CD4-positive, alpha-beta T cell treated with Interleukin-17A for 1 hour (primary cell): ENCODE measurements at places on chromosomes 3 and 15.

GRCh38 chr15:59266028-59266427 lies 59.4 kb downstream of the LDHAL6B start:
- DNase-seq: no peak

DNA sequence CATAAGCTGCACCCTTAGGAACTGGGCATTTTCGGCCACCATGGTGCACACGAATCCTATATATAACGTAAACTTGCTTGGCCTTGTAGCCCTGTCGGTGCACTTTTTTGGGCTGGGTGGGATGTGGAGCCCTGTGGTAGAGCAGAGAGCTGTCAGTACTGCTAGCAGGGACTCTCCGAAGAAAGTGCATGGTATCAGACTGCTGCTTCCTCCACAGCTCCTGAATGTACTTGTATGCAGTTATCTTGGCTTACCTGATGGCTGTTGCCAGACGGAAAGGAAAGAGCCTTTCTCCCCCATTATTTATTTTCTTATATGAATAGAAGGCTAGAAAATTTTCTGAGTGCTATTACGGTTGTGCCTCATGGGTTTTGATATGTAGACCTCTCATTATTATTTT lies 8.4 kb downstream of the GALK2 start:
- no peak for DNase-seq

GRCh38 chr15:96053031-96053780 lies 277.3 kb upstream of the NR2F2 start:
- DNase-seq: no peak

- DNase-seq: no peak
Observed at GRCh38 chr15:35697549-35698299, 151.8 kb upstream of the DPH6 start.

- DNase-seq: no peak
Observed at GRCh38 chr15:99590913-99591646, 25.3 kb downstream of the MEF2A start.

GRCh38 chr3:15578289-15578867 lies 23.0 kb downstream of the HACL1 start:
- no peak for DNase-seq

GRCh38 chr15:89378296-89379151 lies 43.9 kb upstream of the POLG start:
- DNase-seq: no peak

GRCh38 chr3:98343647-98344507 lies 9.8 kb upstream of the OR5K4 start:
- DNase-seq: peak; percentile 51

GRCh38 chr15:37574985-37575384 lies 359.5 kb upstream of the TMCO5A start:
- no peak for DNase-seq

DNA sequence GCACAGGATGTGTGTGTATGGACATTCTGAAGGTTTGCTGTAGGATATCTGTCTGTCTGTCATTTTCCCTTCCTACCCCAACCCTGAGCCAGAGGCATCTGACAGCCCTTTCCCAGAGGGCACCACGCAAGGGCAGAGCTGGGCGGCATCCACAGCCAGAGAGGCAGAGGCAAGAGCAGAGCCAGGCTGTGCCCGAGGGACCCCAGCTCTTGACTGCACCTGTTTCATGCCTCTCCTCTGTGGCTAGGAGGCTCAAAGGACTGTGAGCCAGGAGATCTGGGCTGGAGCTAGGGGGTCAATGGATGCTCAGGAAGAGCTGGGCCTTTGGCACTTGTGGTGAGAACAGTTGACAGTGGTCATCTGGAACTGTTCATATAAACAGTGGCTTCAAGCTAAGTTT lies 4.8 kb upstream of the APEH start:
- DNase-seq: no peak

GRCh38 chr15:31842532-31843195 lies 187.7 kb upstream of the CHRNA7 start:
- DNase-seq: no peak

DNA sequence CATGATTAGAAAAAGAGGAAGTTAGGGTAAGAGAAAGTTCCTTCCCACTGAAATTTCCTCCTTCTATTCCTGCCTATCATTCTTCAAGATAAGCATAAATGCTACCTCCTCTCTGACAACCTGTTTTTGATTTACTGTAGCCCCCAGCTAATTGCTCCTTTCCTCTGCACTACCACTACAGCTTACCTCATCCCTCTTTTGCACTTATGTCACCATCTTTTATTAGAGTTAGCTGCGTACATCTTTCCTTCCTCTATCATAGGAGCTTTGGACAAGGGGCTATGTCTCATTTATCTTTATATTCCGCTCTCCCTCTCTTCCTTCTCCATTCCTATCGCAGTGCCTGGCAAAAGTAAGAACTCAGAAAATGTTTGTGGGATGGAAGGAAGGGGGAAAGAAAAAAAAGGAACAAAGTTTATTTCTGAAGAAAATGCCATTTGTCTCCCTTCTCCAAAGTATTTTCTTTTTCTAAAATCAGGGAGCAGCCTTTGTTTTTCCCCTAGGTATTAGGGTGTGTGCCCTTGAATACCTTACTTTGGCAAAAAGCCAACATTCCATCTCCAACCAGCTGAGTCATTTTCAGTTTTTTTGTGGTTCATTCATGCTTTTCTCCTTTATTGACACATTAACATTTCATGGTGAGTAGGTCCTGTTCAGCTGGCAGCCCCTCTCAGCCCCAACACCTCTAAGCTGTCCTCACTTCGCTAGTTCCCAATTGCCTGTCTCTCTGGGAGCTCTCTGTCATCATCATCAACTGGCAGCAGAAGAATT lies 87.6 kb upstream of the SOX2 start:
- no peak for DNase-seq

- no peak for DNase-seq
Observed at GRCh38 chr15:82952158-82953081, at the start of gene HOMER2. Gene HOMER2 (minus strand): TSS chr15:82952720. CDS start chr15:82952535, 185 bp downstream.

DNA sequence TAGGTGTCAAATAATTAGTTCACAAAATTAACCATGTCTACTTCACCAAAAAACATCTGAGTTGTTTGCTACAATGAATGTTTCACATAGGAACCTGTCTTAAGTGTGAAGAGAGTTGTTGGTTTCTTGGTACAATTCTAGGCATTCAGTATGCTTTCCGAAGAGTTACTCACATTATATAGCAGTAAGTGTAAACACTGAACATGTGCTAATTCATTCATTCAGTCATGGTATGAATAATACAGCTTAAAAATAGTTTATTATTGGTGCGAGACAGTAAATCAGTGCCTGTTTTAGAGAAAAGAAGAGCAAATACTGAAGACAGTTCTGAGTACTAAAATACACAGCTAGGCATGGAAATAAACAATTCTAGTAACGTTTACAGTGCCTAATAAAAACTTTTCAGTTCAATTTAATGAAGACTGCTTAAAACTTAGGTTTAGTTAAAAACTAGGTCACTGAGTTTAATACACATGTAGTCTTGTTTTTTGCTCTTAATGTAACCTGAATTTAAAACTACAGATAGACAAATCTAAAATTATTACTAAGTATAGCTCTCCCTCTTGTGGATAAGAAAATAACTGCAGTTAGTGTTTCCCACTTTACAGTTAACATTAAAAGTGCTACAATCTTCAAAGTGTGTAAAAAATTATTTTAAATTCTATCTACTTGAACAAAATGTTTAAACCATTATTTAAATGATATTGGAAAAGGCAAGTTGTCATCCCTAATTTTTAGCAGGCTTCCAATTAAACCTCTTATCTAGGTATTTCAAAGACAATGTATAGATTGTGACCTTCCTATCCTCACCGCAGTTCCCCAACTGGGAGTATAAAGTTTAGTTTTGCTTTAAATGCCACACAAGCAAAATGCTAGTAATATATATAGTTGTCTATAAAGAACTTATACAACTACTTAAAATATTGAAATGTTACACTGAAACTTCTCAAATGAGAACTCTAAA lies 20.1 kb upstream of the ZCWPW2 start:
- peak; percentile 73 for DNase-seq

GRCh38 chr3:53550005-53550620 lies 55.7 kb downstream of the CACNA1D start:
- DNase-seq: no peak

DNA sequence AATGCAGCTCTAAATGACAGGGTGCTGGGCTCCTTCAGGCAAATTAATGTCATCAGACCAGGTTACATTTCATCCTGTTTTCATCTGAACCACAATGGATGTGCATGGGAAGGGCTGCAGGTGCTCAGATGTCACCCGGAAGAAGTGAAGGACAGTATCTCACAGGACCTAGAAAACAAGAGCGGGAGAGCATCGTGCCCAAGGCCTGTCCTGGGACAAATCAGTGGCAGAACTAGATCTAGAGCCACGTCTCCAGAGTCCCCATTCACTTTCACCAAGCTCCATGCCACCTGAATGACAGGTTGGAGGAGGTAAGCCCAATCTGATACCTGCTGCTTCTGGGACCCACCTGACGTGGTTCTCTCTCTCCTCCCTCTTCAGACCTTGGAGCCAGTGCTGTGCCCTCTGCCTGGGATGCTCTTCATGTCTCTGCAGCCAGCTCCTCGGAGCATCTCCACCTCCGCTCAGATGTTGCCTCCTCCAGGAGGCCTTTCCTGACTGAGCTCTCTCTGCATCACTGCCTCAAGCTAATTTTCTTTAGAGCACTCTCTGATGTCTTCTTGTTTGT lies 77.3 kb downstream of the CPN2 start:
- no peak for DNase-seq

GRCh38 chr15:49887659-49888322 lies 231.2 kb downstream of the ATP8B4 start:
- DNase-seq: no peak

GRCh38 chr15:59398220-59398619 lies 25.5 kb upstream of the MYO1E start:
- DNase-seq: no peak

GRCh38 chr15:63296195-63296594 lies 18.8 kb downstream of the APH1B start:
- no peak for DNase-seq
